ENCODE measurements at places on chromosomes 7 and 10.

GRCh38 chr7:24716480-24717246, 40.6 kb downstream of the GSDME start:
- DNase-seq = no peak

- no peak for DNase-seq
Measured at GRCh38 chr10:128191847-128192246, 65.6 kb upstream of the MKI67 start.

DNA sequence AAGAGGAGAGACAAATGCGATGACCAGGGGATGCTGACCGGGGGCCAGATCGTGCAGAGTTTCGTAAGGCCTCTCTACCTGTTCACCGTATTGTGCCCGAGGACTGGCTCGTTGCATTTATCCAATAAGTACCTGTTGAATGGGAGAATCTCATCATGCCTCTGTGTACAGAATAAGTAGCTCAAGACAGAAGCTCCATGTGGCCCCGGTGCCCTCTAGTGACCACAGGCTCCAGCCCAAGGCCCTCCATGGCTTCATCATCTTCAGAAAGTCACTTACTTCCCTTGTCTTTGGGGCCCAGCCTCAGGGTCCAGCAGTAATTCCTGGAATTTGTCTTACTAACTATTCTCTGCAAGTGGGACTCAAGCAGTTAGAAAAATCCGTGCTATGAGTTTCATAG, 151.0 kb downstream of the CHN2 start:
- DNase-seq = no peak

GRCh38 chr10:129545261-129545660, 78.2 kb downstream of the MGMT start:
- DNase-seq = no peak

- no peak for DNase-seq
Measured at GRCh38 chr10:3926675-3927525, 141.9 kb upstream of the KLF6 start.

- no peak for DNase-seq
Measured at GRCh38 chr10:66307826-66308225, 618.0 kb upstream of the LRRTM3 start.

DNA sequence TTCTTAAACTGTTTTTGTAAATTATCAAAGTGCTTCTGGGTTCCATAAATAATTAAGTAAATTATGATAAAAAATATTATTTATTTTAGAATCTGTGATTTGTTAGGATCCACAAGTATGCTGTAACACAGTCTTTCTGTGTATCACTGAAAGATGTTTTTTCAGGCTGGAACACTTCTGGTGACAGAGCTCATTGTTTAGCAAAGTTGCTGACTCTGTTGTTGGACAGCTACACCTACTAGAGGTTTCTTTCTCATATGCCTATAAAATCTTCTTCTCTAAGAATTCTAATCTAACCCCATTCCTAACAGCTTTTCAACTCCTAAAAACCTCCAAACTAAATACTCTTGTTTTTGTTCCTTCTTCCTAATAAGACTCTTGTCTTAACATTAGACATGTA, 176.8 kb downstream of the THSD7A start:
- DNase-seq = no peak

DNA sequence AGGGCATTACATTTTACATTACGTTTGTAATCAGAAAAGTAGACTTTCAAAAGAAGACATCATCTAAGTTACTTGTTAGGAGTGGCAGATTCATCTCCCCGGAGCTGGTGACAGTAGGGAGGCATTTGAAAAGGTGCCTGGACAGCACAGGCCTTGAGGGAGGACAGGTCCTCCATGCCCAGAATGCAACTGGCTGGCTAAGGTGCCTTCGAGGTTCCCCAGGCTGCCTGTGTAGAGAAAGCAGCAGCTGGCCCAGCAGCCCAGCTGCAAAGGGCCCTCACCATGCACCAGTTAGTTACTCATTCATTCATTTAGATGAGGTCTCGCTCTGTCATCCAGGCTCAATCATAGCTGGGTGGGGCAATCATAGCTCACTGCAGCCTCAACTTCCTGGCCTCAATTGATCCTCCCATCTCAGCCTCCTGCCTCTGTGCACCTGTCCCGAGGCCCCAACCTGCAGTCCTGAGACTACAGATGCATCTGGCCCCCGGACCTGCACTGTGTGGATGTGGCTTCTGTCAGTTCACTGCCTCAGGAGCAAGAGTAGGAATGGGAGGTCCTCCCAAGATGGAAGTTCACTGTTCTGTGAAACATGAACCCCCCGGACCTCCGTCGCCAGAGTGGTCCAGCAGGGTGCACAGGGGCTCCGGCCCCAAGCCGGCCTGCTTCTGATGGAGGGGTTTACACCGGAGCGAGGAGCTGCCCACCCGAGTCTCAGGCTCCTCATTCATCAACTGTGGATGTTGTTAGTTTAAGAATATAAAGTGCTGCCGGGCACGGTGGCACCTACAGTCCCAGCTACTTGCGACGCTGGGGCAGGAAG, 36.6 kb downstream of the PRKAG2 start:
- DNase-seq = no peak

DNA sequence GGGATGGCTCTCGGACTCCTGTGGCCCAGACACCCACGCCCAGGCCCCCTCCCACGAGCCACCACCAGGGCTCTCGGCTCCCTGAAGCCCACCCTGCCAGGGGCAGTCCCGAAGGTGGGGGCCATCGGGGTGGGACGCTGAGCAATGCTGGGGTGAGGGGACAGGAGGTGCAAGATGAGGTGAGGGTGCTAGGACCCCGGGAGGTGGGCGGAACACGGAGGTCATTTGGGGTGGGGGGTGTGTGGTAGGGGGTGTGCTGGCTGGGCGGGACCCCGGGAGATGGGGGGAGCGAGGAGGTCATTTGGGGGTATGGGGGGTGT, 17.0 kb upstream of the LFNG start:
- DNase-seq = no peak

GRCh38 chr7:129949292-129950133, 3.2 kb downstream of the UBE2H start:
- no peak for DNase-seq

- no peak for DNase-seq
Measured at GRCh38 chr10:131972474-131973071, 9.2 kb downstream of the BNIP3 start.

- no peak for DNase-seq
Measured at GRCh38 chr7:96422388-96422787, 100.5 kb upstream of the SLC25A13 start.
